Hippocampal formation (tissue), 2 donors: ENCODE measurements at places on chromosomes 6 and 20.
A peak's percentile ranks its signal among the peaks of the same experiment; 100 is the strongest.

DNA sequence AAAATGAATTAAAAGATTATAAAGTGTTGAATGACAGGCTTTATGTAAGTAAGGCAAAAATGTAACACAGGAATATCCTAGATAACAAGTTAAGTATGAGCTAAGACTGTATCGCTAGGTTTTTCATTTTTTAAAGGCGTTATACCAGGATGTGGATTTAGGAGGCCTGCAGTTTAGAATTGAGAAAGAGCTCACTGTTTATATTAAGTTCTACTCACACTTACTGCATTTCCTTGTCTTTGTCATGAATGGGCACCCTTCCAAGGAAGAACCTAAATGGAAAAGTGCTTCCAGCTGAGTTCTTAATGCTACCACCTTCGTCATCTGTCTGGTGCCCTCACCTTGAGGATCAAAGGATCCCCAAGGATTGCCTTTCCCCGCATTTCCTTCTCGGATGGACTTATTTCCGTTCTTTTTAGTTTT, 148.7 kb downstream of the SOX4 start:
- no peak for DNase-seq

DNA sequence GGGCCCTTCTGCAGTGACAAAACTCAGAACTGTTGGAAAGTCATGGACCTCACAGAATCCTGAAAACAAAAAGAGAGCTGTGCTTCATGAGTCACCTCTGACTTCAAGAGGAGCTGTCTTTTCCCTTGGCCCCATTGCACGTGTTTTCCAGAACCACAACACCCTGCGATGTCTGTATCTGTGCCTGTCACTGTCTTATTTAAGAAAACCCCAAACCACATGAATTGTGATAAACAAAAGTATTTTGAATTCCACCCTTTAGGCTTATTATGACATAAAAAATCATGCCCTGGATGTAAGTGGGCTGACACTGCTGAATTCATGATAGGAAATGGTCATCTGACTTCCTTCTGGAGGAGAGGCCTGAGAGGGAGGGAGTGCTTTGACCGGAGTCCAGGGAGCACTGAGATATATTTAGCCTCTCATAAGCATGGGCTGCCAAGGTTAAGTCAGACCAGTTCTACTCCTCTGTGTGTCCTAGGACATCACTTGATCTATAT, 96.4 kb upstream of the DUSP22 start:
- DNase-seq: no peak

DNA sequence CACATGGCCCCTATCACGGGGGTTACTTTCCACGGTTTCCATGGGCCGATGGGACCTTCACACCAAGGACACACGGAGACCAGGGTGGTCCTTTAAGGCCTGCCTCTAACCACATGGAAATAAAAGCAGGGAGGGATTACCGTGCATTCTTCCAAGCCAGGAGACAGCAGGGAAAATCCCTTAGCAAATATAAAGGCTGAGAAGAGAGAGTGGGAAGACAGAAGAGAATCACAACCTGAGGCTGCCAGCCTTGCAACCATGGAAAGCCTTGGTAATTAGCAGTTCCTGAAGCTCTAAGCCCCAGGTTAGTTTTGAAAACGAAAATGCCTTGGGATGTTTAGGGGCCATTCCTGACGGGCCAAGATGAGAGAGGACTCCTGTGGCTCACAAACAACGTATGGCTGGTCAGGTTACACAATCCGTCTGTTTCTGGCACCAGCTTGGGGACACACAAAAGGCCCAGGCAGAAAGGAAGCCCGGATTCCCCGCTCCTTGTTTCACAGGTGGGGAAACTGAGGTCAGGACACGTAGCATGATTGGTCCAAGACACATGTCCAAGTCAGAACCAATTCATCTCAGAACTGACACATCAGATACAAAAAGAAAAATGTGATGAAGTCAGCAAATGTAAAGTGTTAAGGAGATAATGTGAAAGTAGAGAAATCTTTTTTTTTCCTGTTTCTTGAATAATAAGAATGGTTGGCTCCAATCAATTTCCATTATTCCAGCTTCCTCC, 2.8 kb downstream of the PREX1 start:
- DNase-seq: no peak

DNA sequence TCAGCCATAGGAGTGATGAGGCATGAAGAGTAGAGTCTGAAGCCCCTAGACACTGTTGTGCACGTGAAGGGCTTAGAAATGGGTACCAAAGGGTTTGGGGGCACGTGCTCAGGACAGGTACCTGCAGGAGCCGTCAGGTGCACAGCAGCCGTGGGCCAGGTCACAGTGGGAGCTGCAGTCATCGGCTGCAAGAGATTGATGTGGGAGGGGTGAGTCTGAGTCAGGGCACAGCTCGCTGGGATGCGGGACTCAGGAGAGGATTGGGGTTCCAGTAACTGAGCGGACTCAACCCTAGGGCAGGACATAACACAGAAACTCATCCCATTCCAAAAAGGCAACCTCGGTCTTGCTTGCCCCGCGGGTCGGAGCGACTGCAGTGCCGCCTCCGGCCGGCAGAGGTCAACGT, 1.1 kb downstream of the DLK2 start:
- DNase-seq: peak; percentile 46

GRCh38 chr6:5541751-5542432, 280.6 kb downstream of the FARS2 start:
- no peak for DNase-seq

DNA sequence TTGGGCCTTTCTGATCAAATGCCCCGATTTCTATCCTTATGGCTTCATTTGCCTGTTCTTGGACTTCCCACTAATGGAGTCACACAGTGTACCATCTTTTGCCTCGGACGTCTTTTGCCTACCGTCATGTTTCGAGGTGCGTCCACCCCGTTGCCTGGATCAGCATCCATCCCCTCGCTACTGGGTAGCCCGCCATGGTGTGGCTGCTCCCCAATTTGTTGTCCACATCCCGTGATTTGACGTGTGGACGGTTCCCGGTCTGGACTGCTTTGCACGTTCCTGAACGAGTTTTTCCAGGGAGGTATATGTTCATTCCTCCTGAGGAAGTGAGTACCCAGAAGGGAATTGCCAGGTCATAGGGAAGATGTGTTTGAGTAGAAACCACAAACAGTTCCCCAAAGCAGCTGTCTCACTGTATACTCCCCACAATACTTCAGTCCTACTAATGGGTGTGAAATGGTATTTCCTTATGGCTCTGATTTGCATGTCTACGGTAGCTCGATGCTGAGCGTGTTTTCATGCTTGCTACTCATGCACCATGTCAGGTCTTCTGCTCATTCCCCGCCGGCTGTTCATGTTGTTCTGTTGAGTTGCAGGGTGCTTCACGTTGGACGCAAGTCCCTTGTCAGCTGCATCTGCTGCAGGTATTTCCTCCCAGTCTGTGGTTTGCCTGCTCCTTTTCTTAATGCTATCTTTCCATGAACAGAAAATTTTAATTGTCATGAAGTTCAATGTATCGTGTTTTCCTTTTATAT, 86.8 kb upstream of the AFDN start:
- no peak for DNase-seq

- DNase-seq: no peak
Measured at GRCh38 chr6:11996751-11997150, 15.4 kb upstream of the HIVEP1 start.

DNA sequence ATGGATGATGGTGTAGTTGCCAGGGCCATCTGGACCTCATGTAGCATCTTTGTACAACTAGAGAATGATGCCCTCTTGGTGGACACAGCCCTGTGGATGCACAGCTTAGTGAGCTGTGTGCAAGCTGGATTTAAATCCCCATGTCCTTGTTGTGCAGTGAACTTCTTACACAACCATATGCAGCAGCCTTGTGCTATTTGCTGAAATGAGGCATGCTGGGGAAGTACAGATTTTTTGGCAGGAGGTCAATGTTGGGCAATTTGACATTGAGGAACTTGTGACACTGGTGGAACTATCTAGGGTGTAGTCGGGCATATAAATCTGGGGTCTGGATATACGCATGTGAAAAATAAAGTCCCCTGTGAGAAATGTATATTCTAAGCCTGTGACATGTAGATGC, 5.8 kb upstream of the CDC5L start:
- no peak for DNase-seq

DNA sequence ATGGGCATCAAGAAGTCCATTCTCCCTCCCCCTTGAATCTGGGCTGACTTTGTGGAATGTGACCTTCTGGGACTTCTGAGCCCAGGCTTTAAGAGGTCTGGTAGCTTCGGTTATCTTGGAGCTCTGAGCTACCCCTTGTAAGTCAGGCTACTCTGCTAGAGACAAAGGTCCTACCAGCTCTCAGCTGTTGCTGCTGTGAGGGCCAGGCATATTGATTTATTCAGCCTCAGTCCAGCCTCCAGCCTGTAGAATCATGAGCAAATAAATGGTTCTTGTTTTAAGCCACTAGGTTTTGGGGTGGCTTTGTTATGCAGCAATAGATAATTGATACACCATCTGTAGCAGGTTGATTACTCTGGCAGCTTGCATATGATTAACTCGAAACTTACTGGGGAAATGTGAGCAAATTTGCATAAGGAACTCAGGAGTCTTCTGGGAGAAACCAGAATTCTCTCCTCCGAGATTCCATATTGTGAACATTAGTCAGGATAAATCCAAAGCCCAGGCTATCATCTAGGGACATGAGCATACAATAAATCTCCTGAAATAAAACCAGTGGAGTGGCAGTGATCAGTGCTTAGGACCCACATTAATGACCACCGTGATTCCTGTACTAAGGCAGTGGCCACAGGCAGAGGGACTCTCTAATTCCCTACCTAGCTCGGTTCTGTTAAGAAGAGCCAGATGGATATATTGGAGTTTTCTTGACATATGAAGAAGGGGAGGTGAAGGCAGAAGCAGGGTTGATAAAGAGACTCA, 336.1 kb downstream of the CDC5L start:
- DNase-seq: no peak

DNA sequence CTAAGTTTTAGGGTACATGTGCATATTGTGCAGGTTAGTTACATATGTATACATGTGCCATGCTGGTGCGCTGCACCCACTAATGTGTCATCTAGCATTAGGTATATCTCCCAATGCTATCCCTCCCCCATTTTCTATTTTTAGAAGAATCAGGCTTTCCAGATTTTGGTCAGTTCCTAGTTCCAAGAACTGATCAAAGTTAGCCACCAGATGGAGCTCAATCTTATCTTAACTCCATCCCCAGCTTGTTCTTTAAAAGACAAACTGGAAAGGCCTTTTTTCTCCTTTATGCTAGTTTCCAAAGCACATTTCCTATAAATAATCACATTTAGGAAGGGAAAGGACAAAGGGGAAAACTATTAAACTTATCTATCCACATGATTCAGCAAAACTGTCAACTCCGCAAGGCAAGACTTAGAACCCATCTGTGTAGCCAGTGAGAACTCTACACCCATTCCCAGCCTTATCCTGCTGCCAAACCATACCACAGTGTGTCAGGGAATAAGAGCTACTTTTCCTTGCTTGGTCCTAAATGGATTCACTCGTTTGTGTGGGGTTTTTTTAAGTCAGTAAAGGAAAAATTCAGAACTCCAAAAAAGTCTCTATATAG, 22.8 kb upstream of the KHDC1 start:
- DNase-seq: peak; percentile 62

- DNase-seq: no peak
Measured at GRCh38 chr6:101534821-101535220, 141.3 kb downstream of the GRIK2 start.

DNA sequence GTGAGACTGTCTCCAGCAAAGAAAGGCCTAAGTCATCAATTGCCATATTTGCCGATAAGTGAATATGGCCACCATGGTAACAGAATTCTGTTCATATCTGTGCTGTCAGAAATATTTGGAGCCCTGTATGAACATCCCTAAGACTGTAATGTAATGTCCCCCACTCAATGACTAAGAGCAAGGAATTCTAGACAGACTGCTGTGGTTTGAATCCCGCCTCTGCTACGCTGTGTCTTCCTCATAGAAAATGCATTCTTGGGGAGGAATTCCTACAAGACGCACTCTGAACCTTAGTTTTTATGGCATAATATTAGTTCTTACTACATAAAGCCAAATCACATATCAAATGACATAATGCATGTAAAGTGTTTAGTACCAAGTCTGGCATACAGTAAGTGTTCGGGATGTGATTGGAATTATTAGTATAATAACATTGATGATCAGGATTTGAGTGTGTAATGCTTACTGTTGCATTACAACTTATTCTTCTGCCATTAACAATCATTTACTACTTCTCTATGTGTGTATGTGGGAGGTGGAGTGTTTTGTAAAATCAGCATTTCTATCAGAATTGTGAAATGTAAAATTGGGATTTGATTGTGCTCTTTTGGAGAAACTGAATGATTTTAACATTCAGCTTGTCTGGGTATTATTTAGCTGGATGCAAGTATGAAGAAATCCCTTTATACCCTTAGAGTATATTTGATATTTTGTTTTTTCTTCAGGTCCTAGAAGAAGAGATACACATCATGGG, 103.0 kb downstream of the OLIG3 start:
- DNase-seq: no peak

- no peak for DNase-seq
Measured at GRCh38 chr6:157798851-157799250, 24.2 kb upstream of the SNX9 start.

DNA sequence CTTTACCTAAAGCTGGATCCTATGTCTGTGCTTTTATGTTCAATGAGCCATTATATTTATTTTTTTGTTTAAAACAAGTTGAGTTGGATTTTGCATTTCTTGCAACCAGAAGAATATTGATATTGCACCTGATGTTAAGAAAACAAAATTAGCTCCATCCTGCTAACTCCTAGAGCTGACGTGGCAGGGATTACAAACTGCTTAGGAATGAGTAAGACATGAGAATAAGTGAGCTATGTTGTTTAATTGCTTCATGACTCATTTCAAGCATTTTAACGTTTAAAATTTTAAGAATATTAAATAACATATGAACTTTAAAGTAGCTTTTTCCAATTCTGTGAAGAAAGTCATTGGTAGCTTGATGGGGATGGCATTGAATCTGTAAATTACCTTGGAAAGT, 663.5 kb downstream of the EPM2A start:
- no peak for DNase-seq
